ENCODE measurements at places on chromosomes 7 and 10.
A peak's percentile ranks its signal among the peaks of the same experiment; 100 is the strongest.

DNA sequence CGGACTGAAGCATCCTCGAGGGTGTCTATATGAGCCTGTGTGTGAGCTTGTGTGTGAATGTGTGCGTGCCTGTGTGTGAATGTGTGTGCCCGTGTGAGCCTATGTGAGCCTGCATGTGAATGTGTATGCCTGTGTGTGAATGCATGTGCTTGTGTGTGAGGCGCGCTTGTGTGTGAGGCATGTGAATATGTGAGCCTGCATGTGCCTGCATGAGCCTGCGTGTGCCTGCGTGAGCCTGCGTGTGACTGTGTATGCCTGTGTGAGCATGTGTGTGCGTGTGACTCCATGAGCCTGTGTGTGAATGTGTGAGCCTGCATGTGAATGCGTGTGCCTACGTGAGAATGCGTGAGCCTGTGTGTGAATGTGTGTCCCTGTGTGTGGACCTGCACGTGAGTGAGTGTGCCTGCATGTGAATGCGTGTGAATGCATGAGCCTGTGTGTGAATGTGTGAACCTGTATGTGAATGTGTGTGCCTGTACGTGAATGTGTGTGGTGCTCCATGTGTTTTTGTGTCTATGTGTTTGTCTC, 33.4 kb downstream of the PDGFA start:
- DNase-seq, result no peak

GRCh38 chr10:12262278-12262981, 66.4 kb downstream of the CDC123 start:
- DNase-seq, result no peak

GRCh38 chr7:149197675-149198074, 2.3 kb downstream of the ZNF282 start:
- DNase-seq, result no peak

DNA sequence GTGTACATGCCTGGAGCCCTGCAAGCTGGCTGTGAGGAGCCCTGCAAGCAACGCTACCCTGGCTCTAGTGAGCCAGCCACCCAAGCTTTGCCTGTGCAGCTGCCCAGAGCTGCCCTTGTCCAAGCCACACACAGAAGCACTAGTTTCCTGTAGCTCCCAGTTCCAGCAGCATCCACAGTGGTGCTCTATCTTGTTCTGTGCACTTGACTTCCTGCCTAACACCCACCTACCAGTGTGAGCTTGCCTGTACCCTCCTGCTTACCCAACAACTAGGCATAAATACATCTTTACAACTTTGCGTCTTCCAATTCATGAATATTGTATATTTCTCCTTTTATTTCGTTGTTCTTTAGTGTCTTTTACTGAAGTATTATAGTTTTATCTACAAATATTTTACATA, 32.2 kb upstream of the ZNF518A start:
- no peak for DNase-seq

DNA sequence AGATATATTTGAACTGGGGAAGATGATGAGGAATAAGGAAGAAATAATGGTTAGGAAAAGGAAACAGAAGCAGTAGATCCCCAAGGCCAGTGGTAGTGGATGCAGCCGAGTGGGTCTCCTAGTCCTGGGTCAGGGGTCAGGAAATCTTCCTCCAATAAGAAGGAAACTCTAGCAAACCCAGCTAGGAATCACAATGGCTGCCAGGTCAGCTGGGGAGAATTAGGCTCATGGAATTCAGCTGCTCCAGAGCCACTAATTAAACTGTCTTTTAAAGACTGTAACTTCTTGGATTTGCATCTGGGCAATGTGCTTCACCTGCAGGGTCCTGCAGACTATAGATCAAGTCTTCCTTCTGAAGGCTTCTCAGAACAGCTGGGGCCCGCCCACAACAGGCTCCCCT, 644.4 kb downstream of the KCNMA1 start:
- DNase-seq, result no peak

DNA sequence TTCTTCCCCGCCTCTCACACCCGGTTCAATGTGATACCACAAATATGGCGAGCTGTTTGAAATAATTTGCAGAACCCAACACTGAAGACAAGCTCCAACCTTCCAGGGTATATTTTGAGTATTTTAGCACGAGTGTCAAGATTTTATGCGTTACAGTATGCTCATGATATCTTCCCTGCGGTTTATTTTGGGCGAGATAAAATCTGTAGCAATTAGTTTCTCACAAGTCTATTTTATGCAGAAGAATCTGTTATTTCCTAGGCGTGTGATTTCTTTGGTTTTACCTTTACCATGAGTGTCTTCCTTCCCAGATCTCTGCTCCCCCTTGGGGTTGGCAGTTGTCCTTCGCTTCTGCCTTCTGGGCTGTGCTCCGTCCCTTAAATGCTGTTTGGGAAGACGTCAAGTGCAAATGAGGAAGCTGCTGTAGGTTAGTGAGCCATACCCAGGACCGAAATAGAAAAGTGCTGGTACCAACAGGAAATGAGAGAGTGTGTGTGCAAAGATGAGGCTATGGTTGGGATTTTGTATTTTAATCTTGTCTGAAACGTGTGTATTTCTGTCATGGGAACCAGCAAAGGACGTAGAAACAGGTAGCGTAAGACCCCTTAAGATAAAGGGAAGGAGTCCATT, 299.8 kb downstream of the KLF6 start:
- no peak for DNase-seq

DNA sequence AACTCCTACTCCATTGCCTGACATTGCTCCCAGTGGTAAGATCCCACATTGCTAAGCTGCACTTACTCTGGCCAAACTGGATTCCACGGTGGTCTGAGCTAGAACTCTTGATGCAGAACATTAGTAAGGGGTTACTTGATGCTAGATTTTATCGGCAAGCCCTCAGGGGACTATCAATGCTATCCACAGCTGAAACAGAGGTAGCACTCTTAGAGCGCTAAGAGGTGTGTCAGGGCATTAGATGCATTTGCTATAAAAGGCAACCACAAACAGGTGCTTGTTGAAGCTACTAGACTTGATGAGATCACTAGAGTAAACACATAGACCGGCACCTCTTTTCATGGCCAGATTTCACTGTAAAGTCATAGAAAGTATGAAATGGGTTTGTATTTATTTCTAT, 116.3 kb downstream of the MDFIC start:
- no peak for DNase-seq

DNA sequence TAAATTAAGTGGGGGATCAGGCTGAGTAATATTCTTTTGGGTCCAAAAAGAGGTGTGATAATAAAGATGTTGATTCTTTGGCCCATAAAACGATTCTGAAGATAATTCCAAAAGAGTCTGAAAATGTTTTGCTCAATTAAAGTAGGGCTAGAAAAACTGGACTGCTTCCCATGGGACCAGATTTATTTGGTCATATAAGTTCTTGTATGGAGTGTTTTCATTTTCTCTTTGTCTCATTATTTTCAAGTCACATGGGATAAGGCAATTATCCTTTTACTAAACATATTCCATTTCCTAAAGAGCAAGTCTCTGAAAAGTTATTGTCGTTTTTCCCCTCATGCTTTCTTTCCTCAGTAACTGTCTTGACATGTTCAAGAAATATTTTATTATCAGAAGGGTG, 41.5 kb downstream of the CDK6 start:
- DNase-seq, result no peak

GRCh38 chr7:65239707-65240352, 133.8 kb upstream of the ZNF92 start:
- DNase-seq, result no peak

DNA sequence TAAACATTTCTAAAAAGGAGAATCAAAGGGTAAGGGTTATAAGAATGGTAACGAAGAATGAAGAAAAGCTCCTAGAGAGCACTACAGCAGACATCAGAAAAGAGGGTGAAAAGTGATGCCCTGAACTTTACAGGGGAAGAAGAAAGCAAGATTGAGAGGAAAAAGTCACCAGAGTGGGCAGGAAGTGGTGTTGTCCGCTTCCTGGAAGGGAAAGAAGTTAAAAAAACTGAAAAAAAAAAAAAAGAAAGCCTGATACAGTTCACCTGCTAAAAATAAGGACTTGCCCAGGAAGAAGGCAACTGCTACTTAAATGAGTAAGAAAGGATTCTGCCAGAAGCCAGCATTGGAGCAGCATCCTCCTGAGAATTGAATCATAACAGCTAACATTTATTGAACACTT, 330.1 kb upstream of the PHF14 start:
- no peak for DNase-seq

DNA sequence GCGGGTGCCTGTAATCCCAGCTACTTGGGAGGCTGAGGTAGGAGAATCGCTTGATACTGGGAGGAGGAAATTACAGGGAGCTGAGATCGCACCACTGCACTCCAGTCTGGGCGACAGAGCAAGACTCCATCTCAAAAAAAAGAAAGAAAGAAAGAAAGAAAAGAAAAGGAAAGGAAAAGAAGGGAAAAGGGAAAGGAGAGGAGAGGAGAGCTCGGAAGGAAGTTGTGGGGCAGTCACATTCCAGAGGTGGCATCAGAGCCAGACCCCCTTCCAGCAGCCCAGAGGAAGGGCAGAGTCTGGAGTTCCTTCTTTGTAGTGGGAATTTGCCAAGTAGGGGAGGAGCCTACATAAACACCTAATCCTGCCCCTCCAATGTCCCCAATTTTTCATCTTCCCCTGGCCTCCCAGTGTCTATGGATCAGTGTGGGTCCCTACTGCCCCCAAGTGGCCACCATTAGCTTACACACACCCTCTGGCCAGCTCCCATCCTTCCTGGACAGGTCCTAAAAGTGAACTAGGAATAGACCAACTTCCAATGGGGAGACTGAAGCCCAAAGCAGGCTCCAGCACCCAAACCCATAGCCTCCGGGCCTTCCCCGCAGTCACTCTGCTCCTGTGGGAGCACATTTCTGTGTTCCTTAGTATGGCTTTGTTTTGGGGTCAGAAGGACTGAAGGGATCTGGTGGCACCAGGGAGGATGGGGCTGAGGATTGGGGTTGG, 39.6 kb upstream of the HSPB1 start:
- DNase-seq, result peak; percentile 30

DNA sequence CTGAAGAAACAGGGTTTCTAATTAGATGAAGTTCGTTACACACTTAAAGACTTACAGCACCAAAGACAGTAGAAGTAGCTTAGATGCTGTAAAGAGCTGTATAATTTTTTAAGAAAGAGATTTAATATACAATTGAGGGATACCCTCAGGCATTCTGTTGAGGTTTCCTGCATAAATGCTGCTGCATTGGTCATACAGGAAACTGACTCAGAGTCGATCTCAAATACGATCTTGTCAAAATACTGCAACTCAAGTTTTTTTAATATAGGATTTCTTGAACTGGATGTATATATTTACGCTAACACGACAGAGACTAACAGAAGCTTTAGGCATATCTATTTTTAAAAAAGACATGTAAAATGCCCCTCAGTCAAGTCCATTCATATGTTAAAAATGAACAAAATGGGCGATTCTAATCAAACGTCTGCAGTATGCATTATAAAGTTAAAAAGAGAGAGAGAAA, 2.4 kb upstream of the ARID5B start:
- no peak for DNase-seq

- DNase-seq, result no peak
Observed at GRCh38 chr10:31756729-31757110, 171.9 kb downstream of the ARHGAP12 start.

DNA sequence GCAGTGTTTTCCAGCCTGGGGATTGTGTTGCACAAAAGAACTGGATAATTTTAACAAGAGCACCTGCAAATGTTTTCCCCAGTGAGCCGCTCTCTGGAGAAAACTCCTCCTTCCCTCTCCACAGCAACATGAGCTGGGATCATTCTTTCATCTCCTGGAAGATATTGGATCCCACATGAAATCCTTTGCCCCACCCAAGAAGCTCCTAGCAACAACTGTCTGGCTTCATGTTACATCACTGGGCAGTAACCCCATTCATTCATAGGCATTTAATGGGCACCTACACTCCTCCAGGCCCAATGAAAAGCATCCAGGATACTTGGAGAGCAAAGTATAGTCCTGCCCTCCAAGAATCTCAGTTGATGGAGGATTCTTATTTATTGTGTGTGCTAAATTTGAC, 27.2 kb downstream of the LSM5 start:
- DNase-seq, result no peak
